ENCODE measurements at places on chromosomes 2 and 18.

- no peak for DNase-seq
Observed at GRCh38 chr18:40546875-40547274, 1408.2 kb upstream of the PIK3C3 start.

DNA sequence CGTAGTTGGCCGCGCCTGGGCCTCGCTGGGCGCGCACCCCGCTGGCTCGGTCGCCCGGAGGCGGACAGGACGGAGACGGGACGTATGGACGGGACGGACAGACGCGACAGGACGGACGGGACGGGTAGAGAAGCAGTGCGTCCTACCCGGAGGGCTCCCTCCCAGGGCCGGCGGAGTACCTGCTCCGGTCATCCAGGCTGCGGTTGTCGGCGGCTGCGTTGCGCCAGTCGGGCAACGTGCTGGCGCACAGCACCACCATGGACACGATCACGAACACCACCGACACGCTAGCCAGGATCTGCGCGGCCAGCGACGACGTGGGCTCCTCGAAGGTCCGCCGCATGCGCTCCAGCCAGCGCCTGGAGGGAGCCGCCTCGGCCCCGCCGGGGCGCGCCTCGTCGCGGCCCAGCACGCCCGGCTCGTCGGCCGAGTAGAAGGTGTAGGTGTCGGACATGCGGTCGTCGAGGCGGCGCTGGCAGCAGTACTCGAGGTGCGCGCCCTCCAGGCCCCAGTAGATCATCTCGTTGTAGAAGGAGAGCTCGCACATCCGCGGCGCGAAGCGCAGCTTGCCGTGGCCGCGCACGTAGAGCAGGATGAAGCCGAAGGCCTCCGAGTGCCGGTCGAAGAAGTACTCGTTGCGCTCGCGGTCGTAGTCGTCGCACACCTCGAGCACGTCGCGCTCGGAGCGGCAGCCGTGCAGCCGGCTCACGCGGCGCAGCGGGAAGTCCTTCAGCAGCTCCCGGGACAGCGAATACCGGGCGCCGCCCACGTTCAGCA, 903 bp downstream of the KCNG3 start:
- DNase-seq = peak; percentile 36

GRCh38 chr2:231655488-231655887, 52.8 kb upstream of the PTMA start:
- DNase-seq = no peak

DNA sequence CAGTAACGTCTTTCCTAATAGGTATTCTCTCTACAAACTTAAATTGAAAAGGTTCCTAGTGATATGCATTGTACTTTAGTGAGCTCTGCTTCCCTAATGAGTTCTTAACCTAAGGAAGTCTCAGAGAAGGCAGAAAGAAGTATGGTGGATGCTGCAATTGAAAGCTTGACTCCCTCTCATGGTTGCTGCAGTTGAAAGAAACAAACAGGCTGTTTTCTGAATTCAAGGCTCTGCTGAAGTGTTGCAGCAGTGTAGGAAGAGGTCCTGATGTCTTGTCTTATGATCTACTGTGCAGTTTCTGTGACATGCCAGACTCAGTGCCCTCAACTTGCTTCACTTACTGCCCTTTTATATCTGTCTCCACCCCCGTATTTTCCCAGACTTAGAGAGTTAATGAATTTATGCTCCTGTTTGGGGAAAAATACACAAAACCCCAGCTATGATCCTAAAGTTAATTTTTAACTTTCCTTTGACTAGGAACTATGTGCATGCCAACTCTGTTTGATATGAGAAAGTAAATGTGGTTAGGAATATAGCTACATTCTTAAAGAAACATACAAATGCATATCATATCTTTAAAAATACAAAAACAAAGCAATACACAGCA, 655.3 kb upstream of the FAM98A start:
- DNase-seq = no peak

GRCh38 chr2:178892751-178893625, 85.8 kb upstream of the TTN start:
- DNase-seq = no peak

GRCh38 chr2:68230241-68231060, 21.9 kb downstream of the PPP3R1 start:
- DNase-seq = peak; percentile 39

GRCh38 chr18:49162226-49162864, 211.6 kb upstream of the SMAD7 start:
- DNase-seq = no peak

- no peak for DNase-seq
Observed at GRCh38 chr2:16051841-16052564, 111.7 kb downstream of the MYCN start.

DNA sequence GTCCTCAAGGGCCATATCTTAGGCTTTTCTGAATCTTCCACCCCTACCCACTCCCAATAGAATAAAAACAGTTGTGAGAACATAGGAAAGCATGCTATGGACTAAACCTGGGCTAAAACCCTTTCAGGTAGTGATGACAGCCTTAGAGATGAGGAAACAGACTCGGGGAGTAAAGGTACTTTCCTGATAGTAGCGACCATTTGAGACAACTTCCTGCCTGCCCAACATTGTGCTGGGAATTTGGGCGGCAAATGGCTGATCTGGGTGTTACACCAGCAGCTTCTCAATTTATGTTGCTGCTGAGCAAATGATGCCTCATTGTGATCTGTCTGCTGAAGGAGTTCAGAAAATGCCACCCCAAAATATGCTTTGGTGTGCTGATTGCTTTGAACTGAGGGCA, 66.6 kb downstream of the TMEM17 start:
- no peak for DNase-seq

GRCh38 chr2:160338901-160339685, 139.0 kb upstream of the ITGB6 start:
- no peak for DNase-seq
